ENCODE measurements at places on chromosomes 16 and 17.

DNA sequence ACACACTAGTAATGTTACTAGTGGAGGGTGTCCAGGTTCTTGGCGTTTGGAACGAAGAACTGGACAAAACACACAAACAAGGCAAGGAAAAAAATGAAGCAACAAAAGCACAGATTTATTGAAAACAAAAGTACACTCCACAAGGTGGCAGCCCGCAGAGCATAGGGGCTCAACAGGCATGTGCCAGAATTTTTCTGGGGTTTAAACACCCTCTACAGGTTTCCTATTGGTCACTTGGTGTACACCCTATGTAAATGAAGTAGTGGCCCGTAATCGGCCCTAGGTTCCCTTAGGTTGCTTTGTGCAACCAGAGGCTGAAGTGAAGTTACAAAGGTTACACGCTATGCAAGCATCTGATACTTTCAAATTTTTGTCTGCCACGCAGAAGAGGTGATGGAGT lies 8.1 kb downstream of the OR2C1 start:
- H3K4me1 ChIP-seq, result no peaks in the 10 kb centered on the region
- no peaks in the 10 kb centered on the region for H3K36me3 ChIP-seq
- DNase-seq, result no peak
- H3K4me3 ChIP-seq, result no peak overlapping the region

- H3K27me3 ChIP-seq, result no peaks in the 10 kb centered on the region
- no peak overlapping the region for H3K4me3 ChIP-seq
- DNase-seq, result no peak
- H3K27ac ChIP-seq, result no peak overlapping the region
Measured at GRCh38 chr17:17175917-17176316, 30.2 kb downstream of the PLD6 start.

DNA sequence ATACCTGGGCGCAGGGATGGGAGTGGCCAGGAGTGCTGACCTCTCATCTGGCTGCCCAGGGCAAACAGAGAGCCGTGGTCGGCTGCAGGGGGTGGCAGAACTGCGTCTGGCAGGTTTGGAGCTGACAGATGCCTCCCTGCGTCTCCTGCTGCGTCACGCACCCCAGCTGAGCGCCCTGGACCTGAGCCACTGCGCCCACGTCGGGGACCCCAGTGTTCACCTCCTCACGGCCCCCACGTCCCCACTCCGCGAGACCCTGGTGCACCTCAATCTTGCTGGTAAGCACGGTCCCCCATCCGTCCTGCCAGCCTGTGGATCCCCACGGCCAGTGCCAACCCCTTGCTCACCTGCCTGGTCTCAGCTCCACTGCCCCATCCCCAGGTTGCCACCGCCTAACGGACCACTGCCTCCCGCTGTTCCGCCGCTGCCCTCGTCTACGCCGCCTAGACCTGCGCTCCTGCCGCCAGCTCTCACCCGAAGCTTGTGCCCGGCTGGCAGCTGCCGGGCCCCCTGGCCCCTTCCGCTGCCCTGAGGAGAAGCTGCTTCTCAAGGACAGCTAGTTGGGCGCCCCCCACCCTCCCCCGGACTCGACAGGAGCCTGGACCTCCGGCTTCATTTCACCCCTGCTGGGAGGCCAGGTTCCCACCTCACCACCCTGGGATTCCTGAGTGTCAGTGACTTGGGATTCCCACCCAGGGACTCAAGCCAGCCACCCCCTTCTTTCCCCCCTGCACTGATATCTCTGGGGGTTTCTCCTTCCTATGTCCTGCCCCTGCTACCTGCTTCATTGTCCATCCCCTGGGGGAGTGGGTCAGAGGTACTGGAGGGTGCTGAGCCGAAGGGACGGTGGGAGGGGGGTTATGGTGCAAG lies 2.0 kb upstream of the ORAI3 start:
- no peak for DNase-seq
- H3K4me3 ChIP-seq, result no peak overlapping the region
- H3K27ac ChIP-seq, result no peak overlapping the region
- peaks cover 19% of the 10 kb centered on the region for H3K4me1 ChIP-seq
- no peaks in the 10 kb centered on the region for H3K27me3 ChIP-seq
- no peaks in the 10 kb centered on the region for H3K36me3 ChIP-seq

DNA sequence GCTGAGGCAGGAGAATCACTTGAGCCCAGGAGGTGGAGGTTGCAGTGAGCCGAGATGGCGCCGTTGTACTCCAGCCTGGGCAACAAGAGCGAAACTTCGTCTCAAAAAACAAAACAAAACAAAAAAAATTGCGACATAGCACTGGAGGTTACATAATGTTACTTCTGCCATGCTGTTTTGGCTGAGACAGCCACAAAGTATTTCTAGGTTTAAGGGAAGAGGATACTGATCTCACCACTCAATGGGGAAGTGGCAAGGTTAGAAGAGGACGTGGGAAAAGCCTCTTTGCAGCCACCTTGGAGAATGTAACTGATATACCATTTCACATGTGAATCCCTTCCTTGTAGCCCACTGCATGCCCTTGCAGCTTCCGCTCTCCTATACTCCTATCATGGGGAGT lies 131.2 kb upstream of the NLRP1 start:
- no peaks in the 10 kb centered on the region for H3K36me3 ChIP-seq
- no peak for DNase-seq
- peaks cover 14% of the 10 kb centered on the region for H3K4me1 ChIP-seq
- peaks cover 2% of the 10 kb centered on the region for H3K27me3 ChIP-seq

DNA sequence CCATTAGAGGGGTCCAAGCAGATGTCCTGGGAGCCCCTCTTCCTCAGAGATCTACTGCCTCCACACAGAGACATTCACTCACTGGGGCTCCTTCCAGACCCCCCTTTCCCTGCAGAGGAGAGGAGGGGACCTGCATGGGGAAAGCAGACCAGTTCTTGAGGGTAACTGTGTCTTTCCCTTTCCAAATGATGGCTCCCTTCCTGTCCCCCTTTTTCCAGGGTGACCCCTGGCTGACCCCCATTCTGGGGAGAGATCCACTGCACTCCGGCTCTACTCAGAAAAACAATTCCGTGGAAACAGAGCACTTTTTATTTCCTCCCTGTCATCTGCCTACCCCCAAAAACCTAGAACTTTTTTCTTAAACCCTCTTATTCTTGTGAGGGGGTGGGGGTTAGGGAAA lies 6.4 kb downstream of the CACNA1G start:
- no peak overlapping the region for H3K4me3 ChIP-seq
- H3K36me3 ChIP-seq, result no peaks in the 10 kb centered on the region
- DNase-seq, result no peak
- no peaks in the 10 kb centered on the region for H3K4me1 ChIP-seq

- no peaks in the 10 kb centered on the region for H3K4me1 ChIP-seq
- H3K4me3 ChIP-seq, result no peak overlapping the region
- H3K27me3 ChIP-seq, result no peaks in the 10 kb centered on the region
Measured at GRCh38 chr16:28090646-28091377, 27.3 kb upstream of the GSG1L start.

- no peak for DNase-seq
- H3K4me1 ChIP-seq, result peaks cover 65% of the 10 kb centered on the region
- H3K27ac ChIP-seq, result peak overlapping the region; percentile 72
- no peaks in the 10 kb centered on the region for H3K36me3 ChIP-seq
Measured at GRCh38 chr17:77126519-77126918, 14.2 kb upstream of the SEC14L1 start.

- H3K4me3 ChIP-seq, result no peak overlapping the region
- no peaks in the 10 kb centered on the region for H3K4me1 ChIP-seq
- H3K27ac ChIP-seq, result no peak overlapping the region
- no peaks in the 10 kb centered on the region for H3K36me3 ChIP-seq
- no peak for DNase-seq
Measured at GRCh38 chr16:72537664-72538063, 365.7 kb upstream of the PMFBP1 start.

DNA sequence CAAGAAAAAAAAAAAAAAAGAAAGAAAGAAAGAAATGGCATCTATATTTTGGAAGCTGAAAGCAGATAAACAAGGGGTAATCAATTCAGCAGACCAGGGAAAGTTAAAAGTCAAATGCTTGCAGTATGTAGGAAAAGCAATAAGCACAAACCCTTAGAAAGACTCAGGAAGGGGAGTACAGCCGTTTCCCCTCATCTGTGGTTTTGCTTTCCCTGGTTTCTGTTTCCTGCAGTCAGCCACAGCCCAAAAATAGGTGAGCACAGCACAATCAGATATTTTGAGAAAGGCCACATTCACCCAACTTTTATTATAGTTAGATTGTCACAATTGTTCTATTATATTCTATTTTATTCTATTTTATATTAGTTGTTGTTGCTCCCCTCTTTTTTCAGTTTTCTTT lies 14.4 kb upstream of the ALOX12 start:
- H3K4me1 ChIP-seq, result no peaks in the 10 kb centered on the region
- H3K27ac ChIP-seq, result no peak overlapping the region
- H3K27me3 ChIP-seq, result no peaks in the 10 kb centered on the region
- H3K4me3 ChIP-seq, result no peak overlapping the region
- no peak for DNase-seq
- H3K36me3 ChIP-seq, result no peaks in the 10 kb centered on the region

DNA sequence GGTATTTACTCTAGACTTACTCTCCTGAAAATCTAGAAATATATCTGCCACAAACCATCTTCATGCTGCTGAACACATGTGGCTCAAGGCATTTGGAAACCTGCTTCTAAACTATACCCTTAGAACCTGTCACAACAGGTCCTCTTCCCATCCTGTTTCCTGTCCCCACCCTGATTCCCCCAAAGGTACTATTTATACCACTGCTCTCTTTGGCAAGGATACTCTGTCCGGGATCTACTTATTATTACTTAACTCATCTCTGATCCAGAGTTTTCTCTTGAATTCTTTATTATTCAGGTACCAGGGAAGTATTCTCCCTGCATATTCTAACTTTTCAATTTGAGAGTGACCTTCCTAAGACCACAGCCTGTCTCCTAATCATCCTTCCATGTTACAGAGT lies 33.4 kb downstream of the TRAF4 start:
- H3K4me3 ChIP-seq, result no peak overlapping the region
- H3K27me3 ChIP-seq, result no peaks in the 10 kb centered on the region
- peaks cover 6% of the 10 kb centered on the region for H3K4me1 ChIP-seq

DNA sequence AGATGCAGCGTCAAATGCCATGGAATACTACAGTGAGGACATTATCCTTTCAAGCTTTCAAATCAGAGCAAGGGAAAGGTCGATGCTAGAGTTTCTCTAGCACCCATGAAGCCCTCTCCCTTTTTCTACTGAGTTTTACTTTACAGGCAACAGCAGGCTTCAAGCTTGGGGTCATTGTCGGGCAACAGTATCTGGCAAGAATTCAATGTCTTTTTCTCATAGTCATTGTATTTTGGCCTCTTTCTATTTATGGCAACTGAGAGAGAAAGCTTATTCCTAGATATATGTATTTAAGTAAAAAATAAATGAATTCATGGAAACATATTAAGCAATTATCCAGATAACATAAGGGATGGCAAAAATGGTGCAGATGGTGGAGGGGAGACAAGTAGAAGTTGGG lies 364 bp upstream of the CETP start:
- no peak overlapping the region for H3K27ac ChIP-seq
- H3K36me3 ChIP-seq, result no peaks in the 10 kb centered on the region
- DNase-seq, result no peak
- H3K4me3 ChIP-seq, result no peak overlapping the region
- H3K4me1 ChIP-seq, result peaks cover 5% of the 10 kb centered on the region
- no peaks in the 10 kb centered on the region for H3K27me3 ChIP-seq

- DNase-seq, result no peak
- no peaks in the 10 kb centered on the region for H3K4me1 ChIP-seq
Measured at GRCh38 chr17:64599187-64599676, 62.9 kb downstream of the SMURF2 start.

- H3K36me3 ChIP-seq, result no peaks in the 10 kb centered on the region
- peaks cover 10% of the 10 kb centered on the region for H3K27me3 ChIP-seq
- no peak overlapping the region for H3K27ac ChIP-seq
- peak overlapping the region; percentile 56 for H3K4me3 ChIP-seq
- H3K4me1 ChIP-seq, result peaks cover 5% of the 10 kb centered on the region
- no peak for DNase-seq
Measured at GRCh38 chr17:72116661-72117521, 3.9 kb upstream of the SOX9 start.

GRCh38 chr16:71781741-71782140 lies 26.9 kb downstream of the AP1G1 start:
- no peaks in the 10 kb centered on the region for H3K27me3 ChIP-seq
- no peak overlapping the region for H3K4me3 ChIP-seq
- peaks cover 13% of the 10 kb centered on the region for H3K4me1 ChIP-seq
- H3K36me3 ChIP-seq, result peaks cover 29% of the 10 kb centered on the region

DNA sequence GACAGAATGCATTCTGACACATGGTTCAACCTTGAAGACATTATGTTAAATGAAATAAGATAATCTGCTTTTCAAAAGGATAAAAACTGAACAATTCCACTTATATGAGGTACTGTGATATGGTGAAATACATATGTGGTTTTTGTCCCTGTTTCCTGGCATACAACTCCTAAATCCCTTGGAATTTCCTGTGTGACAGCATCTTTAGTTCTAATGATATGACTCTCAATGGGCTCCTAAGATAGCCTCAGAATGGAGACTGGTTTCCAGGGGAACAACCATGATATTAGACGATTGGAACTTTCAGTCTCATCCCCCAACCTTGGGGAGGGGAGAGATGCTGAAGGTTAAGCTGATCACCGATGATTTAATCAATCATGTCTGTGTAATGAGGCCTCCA lies 37.7 kb upstream of the PHLPP2 start:
- no peak for DNase-seq
- H3K36me3 ChIP-seq, result peaks cover 4% of the 10 kb centered on the region
- H3K27ac ChIP-seq, result no peak overlapping the region
- H3K27me3 ChIP-seq, result no peaks in the 10 kb centered on the region
- peaks cover 26% of the 10 kb centered on the region for H3K4me1 ChIP-seq

DNA sequence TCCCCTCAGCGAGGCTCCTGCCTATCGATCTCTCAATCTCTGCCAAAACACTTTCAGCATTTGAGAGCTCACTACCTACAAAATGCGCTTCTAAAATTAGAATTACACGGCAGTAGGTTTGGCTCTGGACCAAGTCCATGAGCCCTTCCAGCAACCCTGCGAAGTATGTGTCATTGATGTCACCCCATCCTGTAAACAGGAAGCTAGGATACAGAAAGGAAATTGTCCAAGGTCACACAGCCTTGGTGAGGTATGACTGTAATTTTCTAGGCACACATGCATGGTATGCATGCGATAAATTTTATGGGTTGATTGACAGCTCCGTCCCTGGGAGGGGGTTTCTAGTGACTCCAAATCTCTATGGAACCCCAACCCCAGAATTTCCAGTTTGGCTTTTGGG lies 330.3 kb upstream of the CDH5 start:
- no peaks in the 10 kb centered on the region for H3K36me3 ChIP-seq
- H3K4me3 ChIP-seq, result no peak overlapping the region
- peak; percentile 60 for DNase-seq
- peak overlapping the region; percentile 73 for H3K27ac ChIP-seq
- peaks cover 21% of the 10 kb centered on the region for H3K4me1 ChIP-seq
- H3K27me3 ChIP-seq, result no peaks in the 10 kb centered on the region

DNA sequence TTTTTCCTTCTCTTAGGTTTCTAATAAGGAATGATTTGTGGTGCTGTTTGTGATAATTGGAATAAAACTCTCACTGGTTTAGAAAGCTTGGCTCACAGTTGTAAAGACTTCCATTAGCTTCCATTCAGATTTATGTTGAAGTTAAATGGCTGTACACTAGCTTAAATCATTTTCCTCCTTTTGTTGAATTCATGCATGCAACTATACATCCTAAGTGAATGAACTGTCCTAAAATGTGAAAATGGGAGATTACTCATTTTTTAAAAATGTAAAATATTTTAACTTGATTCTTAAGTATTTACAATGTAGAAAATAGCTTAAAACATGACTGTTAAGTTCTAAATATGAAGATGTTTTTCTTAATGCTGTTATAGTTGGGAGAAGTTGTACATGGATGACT lies 15.2 kb downstream of the PRKCA start:
- H3K27me3 ChIP-seq, result no peaks in the 10 kb centered on the region
- no peaks in the 10 kb centered on the region for H3K36me3 ChIP-seq
- H3K27ac ChIP-seq, result no peak overlapping the region
- no peak for DNase-seq

Data from psoas muscle (tissue), 8 donors.